CMK (cell line): ENCODE measurements at places on chromosomes 16 and 17.

DNA sequence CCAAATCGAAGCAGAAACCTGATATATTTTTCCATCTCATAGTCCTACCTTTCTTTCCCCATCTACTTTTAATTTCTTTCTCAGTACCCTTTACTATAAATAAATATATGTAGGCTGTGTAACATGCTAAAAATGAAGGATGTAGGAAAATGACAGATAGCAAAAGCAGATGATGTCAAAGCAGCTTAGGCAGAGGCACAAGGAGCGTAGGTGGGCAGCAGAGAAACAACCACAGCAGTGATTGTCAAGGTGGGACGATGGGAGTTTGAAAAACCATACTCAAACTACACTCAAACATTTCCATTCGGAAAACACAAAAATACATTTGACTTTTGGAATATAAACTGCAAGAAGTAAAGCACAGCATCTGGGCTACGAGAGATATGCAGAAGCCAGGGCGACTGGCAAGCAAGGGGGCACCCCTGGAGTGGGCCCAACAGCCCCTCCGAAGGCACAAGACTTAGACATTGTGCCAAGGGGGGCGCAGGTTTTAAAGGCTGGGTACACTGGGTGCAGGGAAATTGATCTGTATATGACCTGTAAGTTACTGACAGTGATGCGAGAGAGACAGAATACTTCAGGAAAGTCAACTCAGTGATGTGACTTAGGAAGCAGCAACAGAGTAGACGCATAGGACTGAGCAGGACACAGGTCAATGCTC, 31.1 kb downstream of the SNN start:
- DNase-seq: no peak

- DNase-seq: no peak
Observed at GRCh38 chr17:82686366-82687324, 11.9 kb downstream of the RAB40B start.

DNA sequence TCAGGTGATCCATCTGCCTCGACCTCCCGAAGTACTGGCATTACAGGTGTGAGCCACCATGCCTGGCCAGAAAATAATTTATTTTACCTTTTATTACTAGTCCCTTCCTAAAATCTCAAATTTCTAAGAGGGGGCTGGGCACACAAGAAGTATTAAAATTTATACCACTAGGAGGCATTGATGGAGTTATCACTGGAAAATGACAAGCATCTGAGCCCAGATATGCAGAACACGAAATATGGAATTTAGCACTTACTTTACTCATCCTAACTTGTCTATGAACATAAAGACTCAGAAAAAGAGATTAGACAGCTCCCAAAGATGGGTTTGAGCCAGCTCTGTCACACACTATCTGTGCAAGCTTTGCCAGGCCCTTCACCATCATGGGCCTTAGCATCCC, 46.4 kb downstream of the STAT5A start:
- DNase-seq: no peak

DNA sequence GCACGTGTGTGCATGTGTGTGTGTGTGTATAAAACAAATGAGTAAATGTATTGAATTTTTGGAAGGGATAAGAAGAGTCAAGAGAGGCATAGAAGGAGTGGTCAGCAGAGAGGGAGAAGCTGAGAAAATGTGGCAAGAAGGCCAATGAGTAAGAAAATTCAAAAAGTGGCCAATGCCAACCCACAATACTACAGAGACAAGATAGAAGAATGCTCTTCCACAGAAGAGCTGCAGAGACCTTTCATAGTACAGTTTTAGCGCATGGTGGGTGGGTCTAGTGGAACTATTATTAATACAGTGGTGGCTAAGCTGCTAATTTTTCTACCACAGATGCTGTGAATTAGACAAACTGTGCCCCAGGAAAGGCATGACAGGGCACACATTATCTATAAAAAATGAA, 233.5 kb downstream of the NTN1 start:
- DNase-seq: no peak

GRCh38 chr16:66509576-66509975, 40.3 kb downstream of the TK2 start:
- DNase-seq: no peak
